Activated naive CD8-positive, alpha-beta T cell treated with anti-CD3 and anti-CD28 coated beads, Interleukin-2, amount 10 ng/mL, durations not matched to agents 7 days and 5 days (primary cell): ENCODE measurements at places on chromosomes 4 and X. TPM values are rescaled to one million over a fixed set of nuclear protein-coding genes. Genes with fewer than 3 reads are reported as not detected.

Gene MND1
- 31.8 TPM for total RNA-seq

GRCh38 chr4:102302762-102303161, 42.5 kb downstream of the SLC39A8 start:
- peaks cover 4% of the 10 kb centered on the region for H3K4me1 ChIP-seq
- peak overlapping the region; percentile 2 for H3K27ac ChIP-seq
- no peak for DNase-seq

DNA sequence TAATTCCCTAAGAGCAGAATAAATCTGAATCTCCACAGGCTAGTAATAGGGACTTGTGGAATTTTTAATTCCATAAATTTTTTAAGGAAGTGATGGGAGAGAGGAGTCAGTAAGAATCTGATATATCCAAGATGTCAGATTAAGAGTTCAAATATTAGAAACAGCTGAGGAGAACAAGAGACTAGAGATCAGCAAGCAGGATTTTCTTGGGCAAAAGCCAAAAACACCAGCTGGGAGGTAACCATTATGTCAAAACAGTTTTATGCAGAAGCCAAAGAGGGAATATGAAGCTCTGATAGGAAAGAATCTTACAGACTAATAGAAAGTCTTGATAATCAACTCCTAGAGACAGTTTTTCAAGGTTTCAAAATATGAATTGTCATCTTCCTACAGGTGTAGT, 72.2 kb upstream of the RBPJ start:
- H3K36me3 ChIP-seq = no peaks in the 10 kb centered on the region
- H3K27ac ChIP-seq = no peak overlapping the region
- H3K4me3 ChIP-seq = no peak overlapping the region
- H3K27me3 ChIP-seq = no peaks in the 10 kb centered on the region

DNA sequence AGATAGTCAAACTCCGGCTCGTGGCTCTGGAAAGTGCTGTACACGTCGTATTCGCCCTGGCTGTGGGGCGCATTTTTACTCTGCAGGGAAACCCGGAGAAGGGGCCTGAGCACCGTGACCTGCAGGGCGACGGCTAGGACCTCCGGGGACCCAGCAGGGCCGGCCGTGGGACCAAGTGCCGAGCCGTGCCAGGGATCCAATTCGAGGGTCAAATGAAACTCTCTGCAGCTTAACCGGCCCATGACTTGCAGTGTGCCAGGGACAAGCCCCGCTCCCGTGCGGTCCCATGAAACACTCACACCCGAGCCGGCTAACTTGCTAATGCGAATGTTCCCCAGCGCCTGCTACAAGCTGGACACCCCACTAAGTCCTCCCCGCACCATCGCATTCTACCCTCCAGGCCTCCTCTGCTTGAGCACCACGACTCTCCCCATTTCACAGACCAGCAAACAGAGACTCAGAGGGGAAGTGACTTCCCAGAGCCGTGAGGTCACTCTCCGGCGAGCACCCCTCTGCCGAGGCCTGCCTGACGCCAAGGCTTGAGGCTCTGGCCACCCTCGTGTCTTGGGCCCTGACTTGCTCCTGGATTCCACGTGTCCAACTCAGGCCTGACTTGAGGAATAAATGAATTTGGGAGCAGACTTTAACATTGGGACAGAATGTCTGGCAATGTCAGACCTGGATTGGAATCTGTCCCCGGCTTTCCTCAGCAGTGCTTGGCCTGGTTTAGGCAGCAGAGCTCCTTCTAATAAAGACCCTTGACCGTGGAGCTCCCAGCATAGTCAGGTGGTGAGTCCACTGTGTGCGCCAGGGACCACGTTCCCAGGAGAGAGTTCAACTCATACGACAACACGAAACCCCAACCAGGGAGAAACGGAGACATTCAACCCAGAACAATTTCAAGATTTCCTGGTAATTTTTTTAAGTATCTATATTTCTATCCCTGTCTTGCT, 93.6 kb downstream of the PPP2R2C start:
- no peak overlapping the region for H3K4me3 ChIP-seq
- H3K27ac ChIP-seq = no peak overlapping the region
- DNase-seq = no peak
- no peaks in the 10 kb centered on the region for H3K4me1 ChIP-seq
- H3K36me3 ChIP-seq = no peaks in the 10 kb centered on the region
- peaks cover 15% of the 10 kb centered on the region for H3K27me3 ChIP-seq

- no peak for DNase-seq
- no peak overlapping the region for H3K27ac ChIP-seq
- H3K27me3 ChIP-seq = no peaks in the 10 kb centered on the region
These were observed 39.7 kb downstream of the NSG1 start for GRCh38 chr4:4426511-4427120.

GRCh38 chr4:150988238-150988637, 26.8 kb downstream of the LRBA start:
- H3K27me3 ChIP-seq = no peaks in the 10 kb centered on the region
- H3K4me3 ChIP-seq = no peak overlapping the region
- DNase-seq = no peak
- H3K36me3 ChIP-seq = peaks cover 24% of the 10 kb centered on the region

Gene PRSS12
- not detected for total RNA-seq

Gene PABPC4L
- not detected for total RNA-seq

- H3K4me1 ChIP-seq = peaks cover 25% of the 10 kb centered on the region
- H3K27me3 ChIP-seq = peaks cover 3% of the 10 kb centered on the region
- DNase-seq = peak; percentile 35
- H3K36me3 ChIP-seq = peaks cover 32% of the 10 kb centered on the region
- peak overlapping the region; percentile 35 for H3K4me3 ChIP-seq
- H3K27ac ChIP-seq = peak overlapping the region; percentile 9
These were observed 51.8 kb downstream of the RBPJ start for GRCh38 chr4:26372525-26373172.

DNA sequence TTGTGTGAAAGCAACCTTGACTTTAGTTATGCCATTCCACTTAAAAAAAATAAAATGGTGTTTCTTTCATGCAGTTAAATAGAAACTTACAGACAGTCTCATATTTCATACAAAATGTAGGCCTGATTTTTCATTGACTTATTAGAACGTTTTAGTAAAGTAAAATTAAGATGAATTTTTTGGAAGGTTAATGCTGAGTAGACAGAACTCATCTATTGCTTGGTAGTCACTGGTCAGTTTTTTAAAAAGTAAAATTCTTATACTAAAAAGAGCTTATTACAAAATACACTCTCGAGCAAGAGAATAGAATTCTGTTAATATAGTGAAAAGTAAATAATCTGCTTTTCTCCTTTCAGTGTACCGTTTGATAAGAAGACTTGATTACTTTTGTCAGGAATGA, 21.4 kb upstream of the MOB1B start:
- DNase-seq = no peak
- no peak overlapping the region for H3K4me3 ChIP-seq
- H3K36me3 ChIP-seq = no peaks in the 10 kb centered on the region
- H3K27ac ChIP-seq = no peak overlapping the region
- H3K27me3 ChIP-seq = no peaks in the 10 kb centered on the region

DNA sequence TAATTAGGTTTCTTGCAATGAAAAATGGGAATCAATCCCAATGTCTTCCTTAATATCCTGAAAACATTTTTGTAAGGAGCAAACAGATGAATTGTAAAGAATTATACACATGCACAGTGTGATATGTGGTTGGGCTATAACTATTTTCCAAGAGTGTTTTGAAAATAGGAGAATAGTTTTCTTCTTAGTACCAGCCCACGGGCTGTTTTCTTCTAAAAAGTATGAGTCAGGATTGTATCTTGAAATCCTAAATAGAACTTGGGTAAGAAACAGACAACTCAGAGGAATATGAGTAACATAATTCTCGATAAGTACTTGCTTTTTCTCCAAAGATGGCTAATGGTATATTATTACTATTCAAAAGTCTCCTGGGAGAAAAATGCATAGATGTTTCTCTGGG, 136.7 kb downstream of the MAGEC2 start:
- DNase-seq = no peak
- no peaks in the 10 kb centered on the region for H3K4me1 ChIP-seq
- H3K36me3 ChIP-seq = no peaks in the 10 kb centered on the region
- H3K27me3 ChIP-seq = no peaks in the 10 kb centered on the region

- no peaks in the 10 kb centered on the region for H3K27me3 ChIP-seq
- no peak overlapping the region for H3K4me3 ChIP-seq
- H3K27ac ChIP-seq = no peak overlapping the region
- no peak for DNase-seq
These were observed 121.1 kb downstream of the SPATA18 start for GRCh38 chr4:52172166-52172565.

GRCh38 chrX:790783-791360, 160.3 kb downstream of the SHOX start:
- DNase-seq = no peak
- H3K27me3 ChIP-seq = peaks cover 17% of the 10 kb centered on the region
- H3K4me1 ChIP-seq = no peaks in the 10 kb centered on the region
- H3K4me3 ChIP-seq = no peak overlapping the region

DNA sequence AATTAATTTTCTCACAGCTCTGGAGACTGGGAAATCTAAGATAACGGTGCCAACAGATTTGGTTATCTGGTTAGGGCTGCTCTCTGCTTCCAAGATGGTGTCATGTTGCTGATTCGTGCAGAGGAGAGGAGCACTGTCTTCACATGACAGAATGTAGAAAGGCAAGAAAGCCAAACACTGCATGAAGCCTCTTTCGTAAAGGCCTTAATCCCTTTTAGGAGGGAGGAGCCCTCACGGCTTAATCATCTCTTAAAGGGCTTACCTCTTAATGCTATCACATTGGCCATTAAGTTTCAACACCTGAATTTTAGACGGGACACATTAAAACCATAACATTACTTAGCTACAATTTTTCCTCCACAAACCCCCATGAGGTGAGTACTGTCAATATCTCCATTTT, 174.1 kb downstream of the COX18 start:
- H3K27me3 ChIP-seq = peaks cover 6% of the 10 kb centered on the region
- no peaks in the 10 kb centered on the region for H3K36me3 ChIP-seq
- no peak overlapping the region for H3K27ac ChIP-seq
- H3K4me3 ChIP-seq = no peak overlapping the region

Gene PARM1
- total RNA-seq = not detected

Gene CHRNA9
- total RNA-seq = 0.55 TPM

- H3K27me3 ChIP-seq = no peaks in the 10 kb centered on the region
- no peak for DNase-seq
- no peaks in the 10 kb centered on the region for H3K4me1 ChIP-seq
- H3K27ac ChIP-seq = no peak overlapping the region
- H3K4me3 ChIP-seq = no peak overlapping the region
These were observed 478.9 kb downstream of the KCNIP4 start for GRCh38 chr4:21469438-21470300.

- peak overlapping the region; percentile 94 for H3K27ac ChIP-seq
- peaks cover 32% of the 10 kb centered on the region for H3K4me1 ChIP-seq
- peaks cover 6% of the 10 kb centered on the region for H3K27me3 ChIP-seq
- no peak for DNase-seq
- H3K4me3 ChIP-seq = peak overlapping the region; percentile 96
These were observed 1.0 kb upstream of the GRPEL1 start for GRCh38 chr4:7068883-7069282.

Gene LINC00632
- not detected for total RNA-seq

GRCh38 chr4:8917321-8917811, 45.7 kb upstream of the HMX1 start:
- H3K36me3 ChIP-seq = no peaks in the 10 kb centered on the region
- H3K27me3 ChIP-seq = no peaks in the 10 kb centered on the region
- no peak overlapping the region for H3K27ac ChIP-seq

Gene ADAM29
- not detected for total RNA-seq

Gene SULT1B1
- total RNA-seq = 2.8 TPM

Gene WNK3
- 0.33 TPM for total RNA-seq

- peaks cover 3% of the 10 kb centered on the region for H3K27me3 ChIP-seq
- H3K27ac ChIP-seq = no peak overlapping the region
- H3K4me3 ChIP-seq = no peak overlapping the region
These were observed 12.4 kb downstream of the ZFP92 start for GRCh38 chrX:153423652-153424051.

DNA sequence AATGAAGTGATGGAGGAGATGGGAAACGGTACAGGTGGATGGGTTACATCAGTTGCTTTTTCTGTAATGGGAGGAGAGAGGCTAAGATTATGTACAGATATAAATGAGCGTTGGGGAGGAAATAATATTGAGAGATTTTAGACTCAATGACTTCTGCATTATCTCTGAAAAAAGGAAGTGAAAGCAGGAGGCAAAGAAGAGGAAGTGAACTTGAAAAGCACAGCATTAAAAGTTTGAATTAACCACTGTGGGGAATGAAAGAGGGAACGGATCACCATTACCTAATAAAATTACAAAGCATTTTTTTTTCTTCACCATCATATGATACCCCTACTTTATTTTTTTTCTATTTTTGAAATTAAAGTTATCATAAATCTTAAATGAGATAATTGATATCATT, 1025.5 kb downstream of the RPA4 start:
- DNase-seq = no peak
- no peaks in the 10 kb centered on the region for H3K27me3 ChIP-seq
- no peaks in the 10 kb centered on the region for H3K4me1 ChIP-seq
- no peak overlapping the region for H3K4me3 ChIP-seq
- H3K27ac ChIP-seq = no peak overlapping the region
- no peaks in the 10 kb centered on the region for H3K36me3 ChIP-seq

DNA sequence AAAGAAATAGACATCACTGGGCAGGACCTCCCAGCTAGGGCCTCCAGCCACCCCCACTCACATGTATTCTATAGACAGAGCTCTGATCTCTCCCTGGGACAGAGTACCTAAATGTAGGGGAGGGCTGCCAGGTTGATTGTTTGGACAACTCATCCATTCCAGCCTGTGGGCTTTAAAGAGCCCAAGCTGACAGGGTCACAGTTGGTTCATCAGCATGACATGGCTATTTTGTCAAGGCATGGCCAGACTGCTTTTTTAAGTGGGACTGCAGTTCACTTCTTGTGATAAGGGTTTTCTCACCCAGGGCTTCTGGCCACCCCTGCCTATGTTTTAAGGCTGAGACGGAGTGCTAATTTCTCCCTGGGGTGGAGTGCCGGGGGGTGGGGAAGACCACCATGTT, 63.3 kb downstream of the KLHL4 start:
- no peak overlapping the region for H3K27ac ChIP-seq
- no peaks in the 10 kb centered on the region for H3K27me3 ChIP-seq
- no peaks in the 10 kb centered on the region for H3K36me3 ChIP-seq
- no peak for DNase-seq

Gene PCYT1B
- total RNA-seq = 0.23 TPM
